ENCODE measurements at places on chromosomes 11 and 22. TPM values are rescaled to one million over a fixed set of nuclear protein-coding genes. Genes with fewer than 3 reads are reported as not detected.

Gene TLCD5
- total RNA-seq: 6.4 TPM

Gene MTA2
- 46.2 TPM for total RNA-seq

Gene TRIM51
- not detected for total RNA-seq

Gene NAALAD2
- 7.9 TPM for total RNA-seq

Gene ANO3
- 0.98 TPM for total RNA-seq

Gene IL17REL
- total RNA-seq: not detected

Gene TCIRG1
- 76.0 TPM for total RNA-seq

Gene SYCE3
- total RNA-seq: not detected

Gene CHRM1
- not detected for total RNA-seq

DNA sequence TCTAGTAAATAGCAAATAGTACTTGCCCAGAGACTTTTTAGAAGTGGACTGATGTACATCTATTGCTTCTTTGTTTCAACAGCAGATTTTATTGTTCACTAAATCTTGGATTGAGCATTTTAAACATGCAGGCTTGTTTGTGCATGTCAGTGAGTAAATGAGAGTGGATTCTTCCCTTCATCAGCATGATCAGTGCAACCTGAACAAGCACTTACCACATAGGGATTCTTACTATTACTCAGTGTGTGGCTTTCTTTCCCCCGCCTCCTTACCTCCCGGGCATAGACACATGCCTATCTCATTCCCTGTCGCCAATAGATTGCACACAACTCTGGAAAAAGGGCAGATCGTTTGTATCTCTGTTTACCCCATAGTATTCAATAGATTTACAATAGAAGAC is 197.5 kb downstream of the C11orf87 start:
- DNase-seq: no peak

DNA sequence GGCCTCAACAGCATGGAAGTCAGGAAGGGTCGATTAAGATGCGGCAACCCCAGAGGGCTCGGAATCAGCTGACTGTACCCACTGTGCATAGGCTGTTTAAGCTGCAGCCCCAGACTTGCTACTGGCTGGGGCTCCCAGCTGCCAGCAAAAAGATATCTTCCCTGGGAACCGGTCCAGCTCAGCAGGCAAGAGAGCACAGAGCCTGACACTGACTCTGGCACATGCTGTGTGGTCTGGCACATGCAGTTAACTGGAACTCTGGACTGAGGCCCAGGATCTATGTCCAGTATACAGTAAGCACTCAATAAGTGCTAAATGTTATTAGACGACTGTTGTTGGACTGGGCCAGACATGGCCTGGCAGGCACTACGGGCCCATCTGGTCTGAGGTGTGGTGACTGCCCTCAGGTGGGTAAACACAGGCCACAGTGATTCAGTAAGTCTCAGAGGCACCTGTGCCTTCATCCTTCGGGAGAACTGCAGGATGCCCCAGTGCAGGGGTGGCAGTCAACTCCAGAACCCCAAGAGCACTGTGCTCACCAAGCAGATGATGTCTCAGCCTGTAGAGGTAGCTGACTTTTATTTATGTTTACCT is 87.6 kb downstream of the LARGE1 start:
- DNase-seq: peak; percentile 41

DNA sequence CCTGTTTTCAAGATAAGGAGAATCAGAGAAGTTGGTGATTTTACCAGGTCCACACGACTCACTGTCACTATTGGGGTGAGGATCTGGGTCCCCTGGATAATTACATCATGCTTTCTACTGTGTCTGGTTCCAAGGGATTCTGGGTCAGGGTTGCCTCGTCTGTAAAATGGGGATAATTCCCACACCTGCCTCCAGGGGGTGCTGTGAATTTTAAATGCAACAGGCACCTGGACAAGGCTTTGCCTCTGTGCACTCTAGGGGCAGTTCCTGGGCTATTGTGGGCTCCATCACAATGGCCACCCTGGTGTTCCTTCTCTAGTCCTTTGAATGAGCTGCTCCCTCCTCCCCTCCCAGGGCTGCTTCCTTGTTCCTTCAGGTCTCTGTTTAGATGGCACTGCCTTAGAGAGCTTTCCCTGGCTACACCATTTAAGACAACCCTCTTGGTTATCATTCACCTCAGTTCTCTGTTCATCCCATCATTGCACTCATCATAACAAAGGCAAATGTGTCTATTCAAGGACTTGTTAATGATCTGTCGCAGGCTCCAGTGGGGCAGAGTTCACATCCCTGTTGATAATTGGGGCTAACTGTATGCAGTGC is 178.6 kb downstream of the MIAT start:
- peak; percentile 53 for DNase-seq

DNA sequence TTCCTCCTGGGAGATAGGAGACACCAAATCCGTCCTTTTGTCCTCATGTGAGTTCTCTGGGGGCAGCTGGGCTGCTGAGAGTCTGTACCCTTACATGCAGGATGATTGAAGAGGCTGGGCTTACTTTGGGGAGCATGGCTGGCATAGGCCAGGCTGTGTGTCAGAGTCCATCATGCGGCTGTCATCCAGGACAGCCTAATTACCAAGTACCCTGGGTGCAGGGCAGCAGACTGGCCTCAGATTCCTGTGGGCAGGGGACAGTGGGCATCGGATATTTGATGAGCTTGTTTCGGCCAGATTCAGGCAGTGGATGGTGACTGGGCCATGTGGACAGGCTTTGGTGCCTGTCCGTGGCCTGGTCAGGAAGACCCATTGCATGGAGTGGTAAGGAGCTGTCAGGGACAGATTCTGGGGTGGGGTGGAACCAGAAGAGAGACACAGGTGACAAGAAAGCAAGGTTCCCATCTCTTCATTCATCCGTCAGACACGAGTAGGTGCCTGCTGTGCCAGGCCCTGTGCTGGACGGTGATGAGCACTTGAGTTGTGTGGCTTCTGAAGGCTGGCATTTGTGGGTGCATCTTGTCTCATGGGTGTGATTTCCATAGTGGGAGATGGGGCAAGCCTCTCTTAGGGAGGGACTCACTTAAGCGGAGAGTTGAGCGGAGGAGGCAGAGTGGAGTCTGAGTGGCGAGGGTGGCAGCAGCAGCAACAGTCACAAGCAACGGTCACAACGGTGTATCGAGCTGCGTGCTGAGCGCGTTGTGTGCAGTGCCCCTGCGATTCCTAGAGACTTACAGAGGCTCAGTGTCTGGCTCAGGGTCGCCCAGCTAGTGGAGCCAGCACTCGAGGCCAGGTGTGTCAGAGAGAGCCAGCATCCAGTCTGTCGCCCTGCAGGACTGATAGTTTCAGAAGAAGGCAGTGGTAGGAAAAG is 48.7 kb downstream of the TBC1D22A start:
- DNase-seq: no peak

- DNase-seq: peak; percentile 62
Measured at GRCh38 chr22:41512421-41513194, 31.7 kb downstream of the POLR3H start.

DNA sequence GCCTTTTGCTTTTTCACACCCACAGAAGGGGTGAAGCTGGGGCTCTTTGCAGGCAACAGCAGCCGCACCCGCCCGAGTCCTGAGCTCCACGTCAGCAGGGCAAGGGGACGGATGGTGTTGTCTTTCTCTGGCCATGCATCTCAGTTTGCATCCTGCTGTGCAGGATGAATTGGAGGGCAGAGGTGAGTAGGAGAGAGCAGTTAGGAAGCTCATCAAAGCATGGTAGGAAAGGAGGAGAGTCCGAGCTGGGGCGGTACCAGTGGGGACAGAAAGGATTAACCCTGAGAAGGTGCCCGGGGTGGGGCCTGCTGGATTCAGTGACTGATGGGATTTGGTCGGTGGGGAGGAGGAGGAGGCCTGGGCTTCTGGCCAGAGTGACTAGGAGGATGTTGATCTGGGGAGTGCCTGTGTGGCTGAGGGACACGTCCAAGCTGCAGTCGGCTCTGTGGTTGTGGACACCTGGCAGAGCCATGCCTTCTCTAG is 14.6 kb downstream of the FAM83F start:
- no peak for DNase-seq

- DNase-seq: no peak
Measured at GRCh38 chr11:10373929-10374328, 69.1 kb downstream of the ADM start.

- no peak for DNase-seq
Measured at GRCh38 chr22:29312218-29313125, 3.0 kb downstream of the RASL10A start.

DNA sequence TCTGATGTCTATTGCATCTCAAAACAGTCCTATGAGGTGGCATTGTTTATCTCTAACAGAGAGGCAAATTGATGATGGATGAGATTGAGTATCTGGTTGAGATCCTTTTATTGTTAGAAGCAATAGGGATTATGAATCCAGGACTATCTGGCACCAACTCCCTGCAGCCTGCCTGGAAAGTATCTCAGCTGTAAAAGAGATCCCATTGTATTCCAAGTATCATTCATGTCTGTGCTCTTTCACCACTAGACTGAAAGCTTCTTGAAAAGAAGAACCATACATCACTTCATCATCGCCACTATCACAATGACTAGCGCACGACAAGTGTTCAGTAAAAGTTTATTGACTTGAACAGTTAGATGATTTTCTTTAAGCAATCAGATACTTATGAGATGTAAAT is 41.9 kb upstream of the PCF11 start:
- DNase-seq: no peak

GRCh38 chr11:8365216-8365941 is 101.7 kb upstream of the LMO1 start:
- DNase-seq: no peak

DNA sequence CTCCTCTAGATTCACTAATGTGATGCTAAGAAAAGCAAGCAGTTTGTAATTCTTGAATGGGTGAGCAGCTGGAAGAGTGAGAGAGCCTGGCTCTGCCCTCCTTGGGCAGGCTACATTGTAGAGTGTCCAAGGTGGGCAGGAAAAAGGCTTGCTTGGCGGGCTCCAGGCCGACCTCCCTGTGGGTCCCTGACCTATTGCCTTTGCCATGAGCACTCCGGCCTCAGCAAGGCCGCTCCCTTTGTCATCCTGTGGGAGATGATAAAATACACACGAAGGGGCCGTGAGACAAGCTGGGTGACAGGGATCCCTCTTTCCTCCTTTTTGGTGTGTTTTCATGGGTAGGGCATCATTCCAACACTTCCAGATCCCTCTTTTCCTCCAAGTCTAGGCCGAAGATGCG is 41.8 kb downstream of the TIMP3 start:
- DNase-seq: no peak

GRCh38 chr22:44192098-44192815 is 11.5 kb downstream of the PARVG start:
- no peak for DNase-seq

DNA sequence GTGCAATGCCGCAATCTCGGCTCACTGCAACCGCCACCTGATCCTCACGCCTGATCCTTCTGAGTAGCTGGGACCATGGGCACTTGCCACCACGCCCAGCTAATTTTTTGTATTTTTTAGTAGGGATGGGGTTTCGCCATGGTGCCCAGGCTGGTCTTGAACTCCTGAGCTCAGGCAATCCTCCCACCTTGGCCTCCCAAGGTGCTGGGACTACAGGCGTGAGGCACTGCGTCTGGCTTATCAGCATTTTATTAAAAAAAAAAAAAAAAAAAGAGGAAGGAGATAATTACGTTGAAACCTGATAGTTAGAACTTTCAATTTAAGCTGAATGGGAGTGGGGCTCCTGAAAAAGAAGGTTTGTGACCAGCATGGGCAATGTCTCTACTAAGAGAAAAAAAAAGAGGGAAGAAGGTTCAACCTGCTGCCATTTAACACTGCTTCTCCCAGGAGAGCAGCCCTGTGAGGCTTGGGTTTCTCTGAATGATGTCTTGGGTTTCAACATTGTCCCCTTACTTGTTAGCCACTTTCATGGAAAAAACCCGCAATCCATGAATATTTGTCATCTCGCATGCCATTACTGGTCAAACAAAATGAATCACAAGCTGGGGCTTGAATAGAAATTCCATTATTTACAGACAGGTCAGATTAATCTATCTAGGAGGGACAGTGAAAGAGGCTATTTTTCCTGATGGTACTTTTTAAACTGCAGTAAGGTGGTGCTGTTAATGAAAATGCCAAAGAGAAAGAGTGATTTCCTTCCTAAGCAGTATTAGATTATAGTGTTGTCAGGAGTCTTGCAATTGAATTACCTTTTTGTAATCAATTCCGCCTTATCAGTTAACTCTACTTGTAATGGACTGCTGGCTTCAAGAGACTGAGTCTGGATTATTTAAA is 72.5 kb downstream of the PACS1 start:
- peak; percentile 26 for DNase-seq

DNA sequence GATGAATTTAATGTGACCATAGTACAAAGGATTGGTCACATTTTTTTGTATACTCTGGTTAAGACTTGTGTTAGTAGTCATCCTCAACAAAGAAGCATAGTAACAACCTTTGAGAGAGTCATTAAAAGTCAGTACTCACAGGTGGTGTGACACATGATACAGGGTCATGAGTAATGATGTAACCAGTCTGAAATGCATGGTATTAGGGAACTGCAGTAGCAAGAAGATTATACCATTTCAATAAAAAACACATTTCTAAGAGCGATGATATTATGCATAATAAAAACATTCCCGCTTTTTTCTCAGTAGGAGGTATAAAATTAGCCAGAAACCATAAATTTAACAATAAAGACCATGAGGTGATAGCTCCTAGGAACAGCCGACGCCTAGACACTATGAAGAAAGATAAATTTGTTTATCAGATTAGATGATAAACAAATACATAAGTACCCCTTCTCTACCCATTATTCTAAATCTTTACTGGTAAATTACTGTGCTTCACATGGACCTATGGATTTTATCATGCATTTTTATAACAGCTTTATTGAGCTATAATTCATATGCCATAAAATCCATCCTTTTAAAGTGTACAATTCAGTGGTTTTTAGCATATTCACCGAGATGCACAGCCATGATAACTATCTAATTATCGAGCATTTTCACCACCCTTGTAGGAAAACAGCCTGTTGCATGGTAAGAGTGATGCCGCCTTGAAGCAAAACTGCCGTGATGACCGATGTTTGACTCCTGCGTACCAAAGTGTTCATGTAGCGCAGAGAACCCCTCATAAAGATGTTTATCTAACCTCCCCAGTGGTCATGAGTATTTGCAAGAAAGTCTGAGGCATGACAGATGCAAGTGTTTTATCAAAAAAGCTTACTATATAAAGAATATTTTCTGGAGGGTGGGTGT is 41.8 kb downstream of the TMPRSS5 start:
- DNase-seq: peak; percentile 30

GRCh38 chr11:64409707-64410403 is 50.9 kb downstream of the RPS6KA4 start:
- no peak for DNase-seq

DNA sequence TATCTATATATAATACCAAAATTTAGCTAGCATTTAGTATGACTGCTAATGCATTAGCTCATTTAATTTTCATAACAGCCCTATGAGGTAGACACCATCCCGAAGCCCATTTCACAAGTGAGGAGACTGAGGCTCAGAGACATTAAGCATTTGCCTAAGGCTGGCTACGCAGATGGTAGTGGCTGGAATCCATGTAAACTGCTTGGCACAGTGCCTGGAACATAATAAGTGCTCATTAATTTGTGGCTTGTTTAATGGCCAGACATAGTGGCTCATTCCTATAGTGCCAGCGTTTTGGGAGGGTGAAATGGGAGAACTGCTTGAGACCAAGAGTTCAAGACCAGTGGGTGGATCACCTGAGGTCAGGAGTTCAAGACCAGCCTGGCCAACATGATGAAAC is 17.8 kb upstream of the TP53I11 start:
- no peak for DNase-seq

GRCh38 chr22:25849522-25849921 is 107.5 kb downstream of the MYO18B start:
- no peak for DNase-seq

GRCh38 chr11:28938091-28938490 is 829.9 kb downstream of the METTL15 start:
- DNase-seq: no peak

- DNase-seq: no peak
Measured at GRCh38 chr11:114569801-114570200, 10.1 kb upstream of the NXPE1 start.
